Skin of body (tissue), 3 donors: ENCODE measurements at places on chromosomes 6 and 20. TPM values are rescaled to one million over a fixed set of nuclear protein-coding genes. Genes with fewer than 3 reads are reported as not detected.
A peak's percentile ranks its signal among the peaks of the same experiment; 100 is the strongest.

DNA sequence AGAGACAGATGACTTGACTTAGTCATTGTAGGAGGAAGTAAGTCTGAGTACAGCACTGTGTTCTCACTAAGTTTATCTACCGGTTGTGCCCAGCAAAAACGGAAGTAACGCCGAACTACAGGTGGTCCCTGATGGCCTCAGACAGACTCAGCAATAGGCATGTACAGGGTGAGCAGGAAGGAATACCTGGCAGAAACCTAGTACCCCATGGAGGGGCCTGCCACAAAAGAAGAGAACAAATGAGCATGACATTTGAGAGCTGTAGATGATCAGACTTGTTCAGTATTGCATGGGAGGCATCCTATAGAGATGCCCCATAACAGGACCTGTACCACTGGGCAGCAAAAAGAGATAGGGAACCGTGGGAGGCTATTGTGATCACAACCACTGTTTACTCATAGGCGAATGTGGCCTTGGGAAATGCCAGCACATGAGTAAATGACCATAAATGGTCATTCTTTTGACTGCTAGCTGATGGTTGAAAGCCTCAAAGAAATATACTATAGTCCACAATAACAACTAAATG lies 106.4 kb upstream of the TAB2 start:
- DNase-seq = no peak

DNA sequence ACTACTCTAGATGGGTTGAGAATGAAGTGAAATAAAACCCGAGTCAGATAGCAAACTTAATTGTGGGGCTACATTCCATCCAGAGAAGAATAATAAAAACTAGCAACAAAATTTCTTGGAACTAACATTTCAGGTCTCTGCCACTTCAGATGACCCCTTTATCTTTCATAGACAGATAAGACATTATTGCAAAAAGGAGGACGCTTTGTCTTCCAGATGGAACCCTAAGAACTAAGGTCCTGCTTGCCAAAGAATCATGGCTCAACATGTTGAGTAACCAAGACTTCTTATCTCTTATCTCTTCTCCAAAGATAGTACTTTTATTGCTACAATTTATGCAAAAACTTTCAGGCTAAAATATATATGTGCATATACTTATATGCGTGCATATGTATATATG lies 221.1 kb upstream of the PREP start:
- DNase-seq = no peak

DNA sequence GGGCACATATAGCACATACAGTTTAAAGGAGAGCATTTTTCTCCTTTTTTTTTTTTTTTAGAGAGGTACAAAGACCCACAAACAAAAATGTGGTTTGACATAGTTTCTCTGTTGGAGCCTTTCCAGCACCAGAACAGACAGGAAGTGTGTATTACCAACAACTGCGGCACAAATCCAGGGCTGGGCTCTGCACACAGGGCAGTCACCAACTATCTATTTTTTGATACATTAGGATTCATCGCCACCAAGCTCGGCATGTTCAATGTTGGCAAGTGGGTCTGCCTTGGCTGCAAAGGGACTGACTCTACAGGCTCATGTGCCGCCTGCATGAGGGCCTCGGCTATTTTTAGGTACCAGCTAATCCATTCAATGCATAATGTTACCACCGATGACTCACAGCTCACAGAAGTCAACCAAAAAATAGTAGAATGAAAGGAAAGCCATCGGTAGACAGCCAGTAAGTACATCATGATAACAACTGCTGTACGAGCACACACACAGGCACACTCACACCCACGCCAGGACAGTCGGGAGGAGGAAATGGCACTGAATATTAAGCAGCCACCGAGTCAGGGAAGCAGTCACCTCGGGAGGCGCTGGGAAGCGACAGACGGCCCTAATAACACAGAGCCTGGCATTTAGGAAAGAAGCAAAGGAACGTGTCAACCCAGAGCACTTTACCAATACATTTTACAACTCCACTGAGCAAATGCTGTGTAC lies 81.6 kb downstream of the GMPR start:
- DNase-seq = peak; percentile 87

GRCh38 chr6:149185799-149186357 lies 131.6 kb upstream of the TAB2 start:
- no peak for DNase-seq

- DNase-seq = no peak
Measured at GRCh38 chr6:160424256-160424655, 76.1 kb downstream of the SLC22A3 start.

- peak; percentile 85 for DNase-seq
Measured at GRCh38 chr6:131042664-131043063, 20.4 kb downstream of the EPB41L2 start.

- no peak for DNase-seq
Measured at GRCh38 chr6:34601706-34602105, 45.6 kb upstream of the SPDEF start.

DNA sequence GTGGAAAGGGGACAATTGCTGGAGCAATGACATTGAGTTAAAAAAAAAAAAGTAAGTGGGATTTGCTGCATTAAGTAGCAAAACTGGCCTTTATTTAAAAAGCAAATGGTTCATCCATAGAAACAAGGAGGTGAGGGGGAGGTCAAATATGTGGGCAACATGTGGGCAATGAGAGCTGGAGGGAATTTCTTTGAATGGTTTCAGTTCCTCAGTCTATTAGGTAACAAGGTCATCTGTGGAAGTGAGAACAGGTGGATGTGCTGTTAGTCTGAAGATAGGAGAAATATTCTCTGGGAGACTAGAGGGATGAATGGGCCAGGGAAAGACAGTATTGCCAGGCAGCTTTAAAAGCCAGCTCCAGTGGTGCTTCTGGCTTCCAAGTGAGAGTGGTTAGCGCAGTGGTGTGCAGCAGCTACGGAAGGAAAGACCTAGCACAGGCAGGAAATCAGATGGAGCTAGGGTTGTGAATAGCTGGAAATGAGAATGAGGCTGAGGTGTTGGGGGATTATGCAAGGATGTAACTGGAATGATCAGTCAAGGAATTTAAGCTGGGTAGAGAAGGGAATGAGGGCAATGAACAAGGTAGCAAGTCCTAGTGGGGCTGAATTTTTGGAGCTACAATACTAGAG lies 727.6 kb downstream of the PTPRT start:
- DNase-seq = no peak

The HMGCLL1 gene
- 4.8 TPM for total RNA-seq

- no peak for DNase-seq
Measured at GRCh38 chr6:50236164-50236563, 186.4 kb upstream of the DEFB112 start.

- no peak for DNase-seq
Measured at GRCh38 chr6:162090734-162091133, 636.8 kb downstream of the PRKN start.

DNA sequence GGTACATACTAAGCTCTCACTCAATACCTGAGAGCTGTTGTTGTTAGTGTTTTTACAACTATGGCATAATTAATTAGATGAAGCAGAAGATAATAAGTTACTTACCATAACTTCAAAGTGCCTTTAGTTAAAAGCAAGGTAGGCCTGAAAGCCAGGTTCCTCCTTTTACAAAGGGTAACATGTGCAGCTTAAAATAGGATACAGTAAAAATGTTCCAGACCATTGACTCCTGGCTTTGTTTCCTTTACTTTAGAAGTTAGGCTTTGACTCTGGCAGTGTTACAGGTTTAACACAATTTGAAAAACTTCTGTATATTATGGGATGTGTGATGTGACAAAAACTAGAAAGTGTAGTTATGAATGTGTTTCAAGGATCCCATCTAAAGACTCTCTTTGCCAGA lies 522.5 kb downstream of the EPM2A start:
- DNase-seq = no peak

The TSBP1 gene
- not detected for total RNA-seq

DNA sequence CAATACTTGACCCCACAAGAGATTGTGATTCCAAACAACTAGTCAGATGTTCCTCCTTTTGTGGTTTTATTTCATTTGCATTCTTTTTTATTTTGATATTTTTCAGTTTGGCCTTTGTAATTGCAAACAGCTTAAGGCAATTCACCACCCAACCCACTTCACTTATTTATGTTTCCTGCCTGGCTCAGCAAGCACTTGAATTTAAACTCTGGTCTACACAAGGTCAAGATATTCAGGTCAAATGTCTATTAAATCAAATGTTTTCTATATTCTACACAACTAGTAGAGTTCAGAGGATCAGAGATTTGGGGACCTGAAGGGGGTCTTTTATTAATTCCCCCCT lies 100.1 kb downstream of the SGK1 start:
- no peak for DNase-seq

The PARD6B gene
- total RNA-seq = 9.3 TPM

DNA sequence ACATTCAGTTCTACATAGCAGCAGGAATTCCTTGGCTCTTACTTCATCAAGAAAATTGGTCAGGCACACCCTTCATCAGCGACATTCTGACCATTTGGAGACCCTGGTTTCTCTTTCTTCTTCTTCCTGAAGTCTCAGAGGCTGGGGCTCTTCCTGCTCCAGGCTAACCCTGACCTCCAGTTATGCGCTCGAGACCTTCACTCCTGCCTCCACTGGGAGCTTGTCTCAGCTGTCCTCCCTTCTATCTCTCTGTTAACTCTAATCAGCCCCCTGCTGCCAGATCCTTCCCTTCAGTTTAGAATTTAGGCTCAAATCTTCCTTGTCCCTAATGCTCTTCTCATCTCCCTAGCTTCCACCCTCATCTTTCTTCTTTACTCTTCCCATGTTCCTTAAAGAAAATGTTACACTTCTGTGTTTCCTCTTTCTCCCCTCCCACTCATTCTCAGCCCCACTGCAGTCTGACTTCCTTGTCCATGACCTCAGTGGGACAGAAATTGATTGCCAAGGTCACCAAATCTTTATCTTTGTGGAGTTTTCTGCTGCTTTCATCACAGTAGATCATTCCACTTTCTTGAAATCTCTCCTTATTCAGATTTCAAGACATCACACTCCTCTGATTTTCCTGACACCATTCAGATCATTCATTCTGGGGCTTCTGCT lies 8.4 kb upstream of the HLA-DOA start:
- no peak for DNase-seq

GRCh38 chr20:34222208-34222607 lies 19.0 kb upstream of the ASIP start:
- DNase-seq = peak; percentile 57

- DNase-seq = no peak
Measured at GRCh38 chr6:109527989-109528388, 45.0 kb upstream of the ZBTB24 start.

GRCh38 chr6:123462152-123462551 lies 174.6 kb downstream of the TRDN start:
- DNase-seq = peak; percentile 7

- no peak for DNase-seq
Measured at GRCh38 chr6:72553531-72554511, 68.0 kb upstream of the KCNQ5 start.

The BNIP5 gene
- 0.10 TPM for total RNA-seq

GRCh38 chr6:53624502-53624901 lies 41.1 kb downstream of the KLHL31 start:
- DNase-seq = no peak

- DNase-seq = no peak
Measured at GRCh38 chr6:73728548-73729205, 32.7 kb downstream of the CD109 start.

DNA sequence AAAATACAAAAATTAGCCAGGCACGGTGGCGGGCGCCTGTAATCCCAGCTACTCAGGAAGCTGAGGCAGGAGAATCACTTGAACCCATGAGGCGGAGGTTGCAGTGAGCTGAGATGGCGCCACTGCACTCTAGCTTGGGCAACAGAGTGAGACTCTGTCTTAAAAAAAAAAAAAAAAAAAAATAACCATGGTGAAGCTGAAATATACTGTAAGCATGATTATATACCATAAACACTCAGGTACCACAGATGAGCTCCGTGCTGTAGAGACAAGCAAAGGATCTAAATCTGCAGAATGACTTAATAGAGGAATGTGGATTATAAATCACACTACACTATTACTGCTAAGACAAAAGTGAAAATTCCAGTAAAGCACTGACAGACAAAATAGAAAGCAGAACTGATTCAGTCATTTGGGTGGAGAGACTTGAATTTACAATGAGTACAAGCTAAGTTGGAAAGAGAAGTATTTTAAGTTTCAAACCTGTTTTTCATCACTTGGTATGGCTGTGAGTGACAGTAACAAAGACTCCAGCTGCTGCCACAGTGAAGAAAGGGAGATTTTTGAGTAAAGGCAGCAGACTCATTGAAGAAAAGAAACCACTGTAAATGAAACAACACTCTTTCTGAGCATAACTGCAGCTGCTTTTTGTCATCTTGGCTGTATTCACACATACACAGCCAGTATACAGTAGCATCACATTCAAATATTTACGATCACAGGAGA lies 322.1 kb downstream of the RNGTT start:
- peak; percentile 70 for DNase-seq

DNA sequence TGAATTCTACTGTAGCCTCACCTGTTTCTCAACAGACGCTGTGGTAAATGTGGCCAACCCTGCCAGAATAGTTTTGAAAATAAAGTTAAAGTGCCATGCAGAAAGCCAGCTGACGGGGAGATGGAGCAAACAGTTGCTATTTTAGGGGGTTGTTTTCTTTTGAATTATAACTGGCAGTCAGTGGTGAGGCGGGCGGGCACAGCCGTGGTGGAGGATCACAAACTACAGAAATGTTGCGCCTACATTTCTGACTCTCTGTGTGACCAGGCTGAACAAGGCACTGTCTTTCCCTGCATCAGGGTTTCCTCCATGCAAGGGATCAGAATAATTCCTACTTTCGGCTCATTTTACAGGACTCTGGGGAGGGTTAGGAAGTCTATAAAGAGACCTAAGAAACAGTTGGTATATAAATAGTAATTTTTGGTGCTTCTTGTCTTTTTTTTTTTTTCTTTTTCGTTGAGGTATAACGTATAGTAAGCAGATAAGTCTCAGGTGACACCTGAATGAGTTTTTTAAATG lies 17.2 kb downstream of the CHMP4B start:
- DNase-seq = no peak

The ARHGAP18 gene
- total RNA-seq = 20.2 TPM

The ANKRD6 gene
- 8.8 TPM for total RNA-seq

The RARS2 gene
- total RNA-seq = 48.5 TPM

The DLK2 gene
- total RNA-seq = 2.7 TPM

- DNase-seq = peak; percentile 42
Measured at GRCh38 chr6:160534050-160534696, 129.9 kb downstream of the LPA start.

- no peak for DNase-seq
Measured at GRCh38 chr20:8602389-8603116, 466.3 kb upstream of the PLCB4 start.

GRCh38 chr6:108574457-108575141 lies 13.9 kb downstream of the FOXO3 start:
- DNase-seq = no peak

DNA sequence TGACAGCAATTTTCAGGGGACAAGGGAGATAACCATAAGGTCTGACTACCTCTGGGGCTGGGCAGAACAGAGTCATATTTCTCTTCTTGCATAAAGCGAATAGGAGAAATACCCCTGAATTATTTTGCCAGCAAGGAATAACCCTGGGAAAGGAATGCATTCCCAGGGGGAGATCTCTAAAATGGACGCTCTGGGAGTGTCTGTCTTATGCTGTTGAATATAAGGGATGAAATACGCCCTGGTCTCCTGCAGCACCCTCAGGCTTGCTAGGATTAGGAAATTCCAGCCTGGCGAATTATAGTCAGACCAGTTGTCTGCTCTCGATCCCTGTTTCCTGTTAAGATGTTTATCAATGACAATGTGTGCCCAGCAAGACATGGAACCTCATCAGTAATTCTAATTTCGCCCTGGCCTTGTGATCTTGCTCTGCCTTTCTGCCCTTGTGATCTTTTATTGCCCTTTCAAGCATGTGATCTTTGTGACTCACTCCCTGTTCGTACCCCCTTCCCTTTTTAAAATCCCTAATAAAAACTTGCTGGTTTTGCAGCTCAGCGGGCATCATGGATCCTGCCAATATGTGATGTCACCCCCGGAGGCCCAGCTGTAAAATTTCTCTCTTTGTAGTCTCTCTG lies 221.6 kb upstream of the HS3ST5 start:
- no peak for DNase-seq

- DNase-seq = no peak
Measured at GRCh38 chr20:49986049-49986448, 3.3 kb downstream of the SNAI1 start.
